ENCODE measurements at places on chromosomes 6 and 20. TPM values are rescaled to one million over a fixed set of nuclear protein-coding genes. Genes with fewer than 3 reads are reported as not detected.

DNA sequence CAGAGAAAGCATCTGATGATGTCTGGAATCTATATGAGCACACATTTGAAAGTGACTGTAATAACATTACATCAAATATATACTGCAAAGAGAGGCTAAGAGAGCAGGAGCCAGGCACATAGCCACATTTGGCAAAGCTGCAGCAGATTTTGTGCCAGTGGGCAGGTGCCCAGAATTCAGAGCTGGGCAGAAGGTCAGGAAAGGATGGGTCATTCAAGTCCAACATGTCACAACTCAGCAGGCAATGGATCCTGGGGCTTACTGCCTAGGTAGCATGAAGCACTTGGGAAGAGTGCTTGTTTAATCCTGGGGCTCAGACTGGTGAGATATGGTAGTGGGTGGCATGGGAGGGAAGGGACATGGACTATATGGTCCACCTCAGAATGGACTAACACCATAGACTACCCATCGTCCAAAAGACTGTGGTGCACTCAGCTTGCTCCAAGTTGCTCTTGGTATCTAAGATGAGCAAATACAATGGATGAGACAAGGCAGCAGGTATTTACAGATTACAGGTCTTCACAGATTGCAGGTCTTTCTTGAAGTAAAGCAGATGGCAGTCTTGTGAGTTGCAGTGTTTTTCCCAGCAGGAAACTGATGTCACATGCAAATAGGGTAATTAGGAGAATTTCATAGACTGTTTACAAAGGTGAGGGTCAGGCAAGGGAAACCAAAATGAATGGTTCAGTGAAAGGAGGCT lies 31.2 kb upstream of the SHLD1 start:
- DNase-seq: no peak

DNAJC5 gene
- total RNA-seq: 120 TPM

GRCh38 chr20:40510622-40511021 lies 178.4 kb downstream of the MAFB start:
- no peak for DNase-seq

- peak; percentile 96 for DNase-seq
Observed at GRCh38 chr6:55704421-55704820, 125.4 kb upstream of the HMGCLL1 start.

OTOR gene
- not detected for total RNA-seq

SPEF1 gene
- not detected for total RNA-seq

- DNase-seq: peak; percentile 31
Observed at GRCh38 chr20:49508435-49509199, 26.1 kb upstream of the KCNB1 start.

DNA sequence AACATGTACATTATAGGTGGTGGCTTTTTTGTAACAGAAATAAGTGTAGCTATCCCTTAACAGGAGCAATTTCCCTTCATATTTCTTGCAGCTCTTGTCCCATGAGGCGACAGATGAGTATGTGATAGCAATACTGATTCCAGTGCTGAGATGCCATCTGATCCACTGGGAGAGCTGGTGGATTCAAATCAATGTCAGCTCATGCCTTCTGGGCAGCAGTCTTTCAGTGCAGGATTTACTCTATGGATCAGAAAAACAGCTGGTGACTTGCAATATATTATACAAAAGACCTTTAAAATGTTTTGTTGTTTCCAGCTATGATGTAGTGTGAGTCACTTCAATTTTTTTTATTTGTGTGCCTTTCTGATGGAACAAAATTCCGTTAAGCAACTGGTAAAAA lies 259.9 kb upstream of the SASH1 start:
- no peak for DNase-seq

DNA sequence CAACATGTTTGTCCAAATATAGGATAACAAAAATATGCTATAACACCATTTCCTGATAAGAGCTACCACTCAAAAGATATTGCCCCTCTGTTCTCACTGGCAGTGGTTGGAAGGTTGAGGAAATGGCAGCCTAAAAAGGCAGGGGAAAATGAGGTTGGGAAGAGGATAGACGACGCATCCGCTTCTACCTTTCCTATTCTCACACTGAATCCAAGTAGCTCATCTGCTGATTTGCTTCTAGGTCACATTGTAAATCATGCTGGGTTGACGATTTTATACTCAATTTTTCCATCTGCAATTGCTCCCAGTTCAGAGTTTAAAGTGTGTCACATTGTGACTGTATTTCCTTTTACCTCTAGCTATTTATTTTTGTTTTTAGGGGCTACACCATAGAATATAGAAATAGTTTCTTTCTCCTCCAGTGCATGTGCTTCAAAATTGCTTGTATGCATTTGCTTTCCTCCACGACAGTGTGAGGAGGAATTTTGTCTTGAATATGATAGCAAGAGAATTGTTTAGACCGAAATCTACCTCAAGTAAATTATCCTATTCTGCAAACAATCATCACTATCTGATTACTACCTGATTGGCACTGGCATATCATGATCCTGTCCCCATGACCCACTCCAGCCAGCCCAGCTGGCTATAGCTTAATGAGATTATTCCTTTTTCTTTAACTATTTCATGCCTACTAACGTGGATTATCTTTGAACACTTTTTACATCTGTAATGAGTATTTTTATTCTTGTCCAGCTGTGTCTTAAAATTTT lies 179.6 kb upstream of the RAB32 start:
- DNase-seq: no peak

DNA sequence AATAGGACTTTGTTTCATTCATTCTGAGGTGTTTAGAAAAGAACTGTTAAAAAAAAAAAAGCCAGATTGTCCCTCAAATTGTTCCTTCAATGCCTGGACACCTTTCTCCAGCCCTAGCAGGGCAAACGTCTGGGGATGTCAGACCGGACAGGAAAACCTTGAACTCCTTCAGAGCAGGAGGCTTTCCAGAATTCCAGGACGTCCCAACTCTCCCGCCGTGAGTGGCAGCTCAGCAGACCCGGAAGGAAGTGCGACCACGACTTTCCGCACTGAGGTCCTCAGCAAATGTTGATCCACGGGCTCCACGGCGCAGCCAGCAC lies 139.1 kb downstream of the DLL1 start:
- no peak for DNase-seq

EYS gene
- 0.26 TPM for total RNA-seq

DNA sequence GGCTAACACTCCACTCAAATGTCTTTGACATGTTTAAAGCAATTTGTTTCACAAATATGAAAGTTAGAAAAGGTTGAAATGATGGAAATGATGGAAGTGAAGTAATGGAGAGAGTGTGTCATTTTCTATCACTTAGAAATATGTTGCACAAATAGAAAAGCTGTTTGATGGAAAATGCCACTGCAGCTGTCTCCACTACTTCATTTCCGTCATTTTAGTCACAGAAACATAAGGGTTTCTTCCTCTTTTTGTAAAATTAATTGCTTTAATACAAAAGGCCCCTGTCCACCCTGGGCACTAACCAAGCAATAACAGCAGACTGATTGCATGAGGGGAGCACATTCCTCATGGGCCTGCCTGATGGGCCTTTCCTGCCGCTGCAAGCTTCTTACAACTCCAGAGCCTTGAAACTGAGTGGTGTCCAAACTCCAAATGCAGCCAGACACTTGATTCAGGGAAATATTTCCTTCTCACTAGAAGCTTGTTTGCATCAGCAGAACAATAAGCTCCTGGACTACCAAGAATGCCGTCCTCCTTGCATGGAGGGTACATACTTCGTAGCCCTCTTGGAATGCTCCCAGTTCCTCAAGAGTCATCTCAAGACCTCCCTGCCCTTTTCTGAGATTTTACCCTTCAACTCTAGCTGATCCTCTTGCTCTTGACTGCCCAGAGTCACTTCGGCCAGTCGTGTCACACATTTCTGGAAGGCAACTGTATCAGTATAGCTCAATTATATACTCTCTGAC lies 36.1 kb downstream of the F13A1 start:
- no peak for DNase-seq

GRCh38 chr20:57392512-57393271 lies 1.5 kb downstream of the RBM38 start:
- no peak for DNase-seq

DNA sequence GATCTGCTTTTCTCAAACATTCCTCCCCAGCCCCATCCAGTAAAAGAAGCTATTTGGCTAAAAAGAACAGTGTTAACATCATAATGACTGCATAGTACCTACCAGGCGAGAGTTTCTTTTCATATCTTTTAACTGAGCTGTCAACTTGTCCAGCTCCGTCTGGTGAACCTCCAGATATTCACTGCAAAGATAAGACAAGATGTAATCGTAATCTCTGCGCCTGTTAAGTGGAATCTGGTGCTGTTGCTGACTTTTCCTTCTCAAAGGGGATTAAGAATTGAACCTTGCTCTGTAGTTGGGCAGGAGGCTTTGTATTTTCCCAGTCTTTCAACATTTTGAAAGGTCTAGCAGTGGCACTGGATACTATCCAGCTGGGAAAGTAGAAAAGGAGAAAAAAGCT lies 63.0 kb downstream of the RIPOR2 start:
- no peak for DNase-seq

SRSF3 gene
- total RNA-seq: 200 TPM

C6orf163 gene
- total RNA-seq: 1.6 TPM

TBXT gene
- not detected for total RNA-seq

HLA-DQA2 gene
- not detected for total RNA-seq

GRCh38 chr20:11120431-11120830 lies 446.6 kb upstream of the JAG1 start:
- no peak for DNase-seq

- DNase-seq: no peak
Observed at GRCh38 chr6:148293181-148293995, 49.2 kb upstream of the SASH1 start.

- no peak for DNase-seq
Observed at GRCh38 chr6:168709390-168709789, 268.4 kb downstream of the SMOC2 start.

GRCh38 chr6:120304223-120304622 lies 954.7 kb upstream of the MAN1A1 start:
- DNase-seq: peak; percentile 20

CCN6 gene
- not detected for total RNA-seq

DNA sequence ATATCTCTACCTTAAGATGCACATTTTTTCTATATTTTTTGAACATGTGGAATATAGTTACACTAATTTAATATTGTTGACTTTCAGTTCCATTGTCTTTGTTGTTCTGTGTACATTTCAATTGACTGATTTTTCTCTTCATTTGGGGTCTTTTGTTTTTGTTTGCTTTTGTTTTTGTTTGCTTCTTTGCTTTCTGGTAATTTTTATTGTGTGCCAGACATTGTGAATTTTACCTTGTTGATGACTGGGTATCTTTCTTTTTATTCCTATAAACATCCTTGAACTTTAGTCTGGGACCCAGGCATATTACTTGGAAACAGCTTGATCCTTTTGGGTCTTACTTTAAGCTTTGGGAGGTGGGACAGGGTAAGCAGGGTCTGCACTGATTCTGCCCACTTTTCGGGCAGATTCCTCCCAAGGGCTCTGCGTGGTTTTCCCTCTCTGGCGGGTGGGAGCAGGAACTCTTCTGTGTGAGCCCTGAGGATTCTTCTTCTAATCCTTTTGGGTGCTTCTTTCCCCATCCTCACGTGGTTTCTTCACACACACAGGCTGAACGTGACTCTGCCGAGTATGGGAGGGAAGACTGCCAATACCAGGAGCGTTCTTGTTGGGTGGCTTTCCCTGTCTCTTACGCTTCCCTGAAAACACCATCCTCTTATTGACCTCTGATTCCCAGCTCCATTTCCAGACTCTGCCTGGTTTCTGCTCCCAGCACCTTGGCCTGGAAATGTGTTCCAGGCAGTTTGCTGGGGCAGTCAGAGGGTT lies 200.5 kb downstream of the ARID1B start:
- DNase-seq: peak; percentile 43

- DNase-seq: no peak
Observed at GRCh38 chr6:126131246-126131645, 144.9 kb downstream of the TRMT11 start.

IL17A gene
- total RNA-seq: not detected

DNA sequence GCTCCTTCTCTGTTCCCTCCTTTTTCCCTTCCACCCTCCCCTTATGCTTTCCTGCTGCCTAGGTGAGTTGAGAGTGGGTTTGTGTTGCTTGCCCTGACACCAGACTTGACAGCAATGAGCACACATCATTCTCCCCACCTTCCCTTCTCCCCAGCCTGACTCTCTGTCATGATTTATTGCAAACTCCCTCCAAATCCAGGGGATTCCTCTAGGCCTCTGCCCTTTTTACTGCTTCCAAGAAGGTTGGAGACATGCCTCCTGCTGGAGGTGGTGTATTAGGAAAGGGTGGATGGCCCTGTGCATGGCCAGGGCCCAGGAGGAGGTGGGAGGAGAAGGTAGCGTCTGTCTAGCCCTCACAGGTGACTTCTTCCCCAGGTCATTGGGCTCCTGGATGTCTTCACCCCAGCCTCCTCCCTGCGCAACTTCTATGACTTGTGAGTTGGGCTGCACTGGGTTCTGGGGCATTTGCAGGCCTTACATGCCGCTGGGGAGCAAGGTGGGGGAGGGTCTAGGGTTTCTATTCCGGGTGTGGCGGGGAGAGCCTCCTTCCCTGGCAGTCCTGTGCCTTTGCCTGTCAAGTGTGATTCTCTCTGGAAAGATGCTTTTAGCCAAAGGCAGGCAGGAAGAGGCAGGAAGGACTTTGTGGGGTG lies 2.1 kb downstream of the MAPK13 start:
- DNase-seq: no peak

- DNase-seq: no peak
Observed at GRCh38 chr20:56932575-56933330, 303.6 kb downstream of the TFAP2C start.

DNA sequence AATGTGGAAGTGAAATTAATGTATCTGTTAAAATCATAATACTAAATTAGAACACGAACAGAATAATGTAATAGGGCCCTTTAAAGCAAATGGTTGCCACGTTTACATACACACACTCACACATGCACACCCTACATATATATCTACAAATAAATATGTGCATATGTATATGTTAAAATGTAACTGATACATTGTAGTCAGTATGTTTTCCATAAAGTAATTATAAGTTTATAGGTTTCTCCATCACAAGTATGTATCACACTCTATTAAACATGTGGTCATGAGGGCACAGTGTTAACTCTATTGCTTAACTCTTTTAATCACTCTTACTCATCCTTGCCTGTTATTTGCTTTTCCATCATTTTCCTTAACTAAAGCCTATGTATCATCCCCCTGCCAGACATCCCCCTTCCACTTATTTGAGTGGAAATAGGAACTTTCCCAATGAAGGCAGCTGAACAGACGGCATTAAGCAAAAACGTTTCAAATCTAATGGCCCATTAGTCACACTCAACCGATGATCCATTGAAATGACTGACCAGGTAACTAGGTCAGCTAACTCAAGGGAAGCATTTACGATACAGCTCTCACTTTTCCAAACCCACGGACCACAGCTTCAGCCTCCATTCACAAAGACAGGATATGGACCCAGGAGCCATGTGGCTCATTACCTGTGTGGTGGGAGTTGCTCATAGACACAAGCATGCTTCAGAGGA lies 89.3 kb downstream of the HAO1 start:
- peak; percentile 97 for DNase-seq

CCDC167 gene
- 29.7 TPM for total RNA-seq

GRCh38 chr6:161658211-161658610 lies 384.4 kb upstream of the AGPAT4 start:
- DNase-seq: no peak

Measured in bronchial epithelial cell (primary cell).